ENCODE measurements at places on chromosomes 6 and 20.
A peak's percentile ranks its signal among the peaks of the same experiment; 100 is the strongest.

- DNase-seq: no peak
Measured at GRCh38 chr6:52643158-52643557, 27.8 kb upstream of the TMEM14A start.

GRCh38 chr6:106273087-106273486 lies 52.5 kb downstream of the ATG5 start:
- DNase-seq: no peak

DNA sequence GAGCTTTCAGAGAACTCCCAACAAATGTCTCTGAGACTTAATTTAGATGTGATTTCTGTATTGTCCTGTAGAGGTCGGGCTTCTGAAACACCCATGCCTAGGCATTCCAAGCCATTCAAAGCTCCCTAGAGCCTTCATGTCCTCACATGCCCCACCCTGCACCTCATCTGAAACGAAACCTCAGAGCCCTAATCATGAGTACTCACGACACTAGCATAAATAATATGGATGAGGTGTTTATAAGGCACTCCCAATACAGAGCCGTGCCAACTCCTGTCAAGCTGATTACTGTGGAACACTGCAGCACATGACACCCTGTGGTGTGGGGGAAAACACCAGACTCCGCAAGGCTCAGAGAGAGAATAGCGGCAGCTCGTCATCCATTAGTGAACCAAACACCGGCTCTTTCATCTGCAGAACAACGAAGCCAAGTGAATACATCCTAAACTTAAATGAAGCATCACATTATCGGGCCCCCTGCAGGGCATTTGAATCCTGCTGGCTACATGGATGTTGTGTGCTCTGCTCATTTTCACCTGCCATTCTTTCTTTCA lies 83.8 kb downstream of the FNDC1 start:
- DNase-seq: no peak

DNA sequence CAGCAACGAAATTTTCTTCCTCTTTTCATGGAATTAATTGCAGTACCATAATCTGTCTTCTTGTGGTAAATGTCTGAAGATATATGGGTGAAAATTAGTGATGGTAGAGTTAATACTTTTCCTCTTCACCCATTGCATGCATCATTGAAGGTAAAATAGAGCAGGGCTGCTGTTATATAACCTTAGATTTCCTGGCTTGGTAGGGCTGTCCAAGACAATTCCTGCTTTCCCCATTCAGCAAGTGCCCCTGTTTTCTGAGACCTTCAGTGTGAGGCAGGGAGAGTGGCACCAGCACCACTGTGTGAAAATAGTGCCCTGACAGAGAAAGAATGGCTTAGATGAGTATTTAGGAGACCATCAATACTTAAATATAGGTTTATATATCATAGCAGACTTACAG lies 202.0 kb downstream of the ZFAND3 start:
- no peak for DNase-seq

- DNase-seq: no peak
Measured at GRCh38 chr6:66126358-66126757, 419.3 kb upstream of the EYS start.

- no peak for DNase-seq
Measured at GRCh38 chr6:11705483-11705882, 73.1 kb downstream of the ADTRP start.

DNA sequence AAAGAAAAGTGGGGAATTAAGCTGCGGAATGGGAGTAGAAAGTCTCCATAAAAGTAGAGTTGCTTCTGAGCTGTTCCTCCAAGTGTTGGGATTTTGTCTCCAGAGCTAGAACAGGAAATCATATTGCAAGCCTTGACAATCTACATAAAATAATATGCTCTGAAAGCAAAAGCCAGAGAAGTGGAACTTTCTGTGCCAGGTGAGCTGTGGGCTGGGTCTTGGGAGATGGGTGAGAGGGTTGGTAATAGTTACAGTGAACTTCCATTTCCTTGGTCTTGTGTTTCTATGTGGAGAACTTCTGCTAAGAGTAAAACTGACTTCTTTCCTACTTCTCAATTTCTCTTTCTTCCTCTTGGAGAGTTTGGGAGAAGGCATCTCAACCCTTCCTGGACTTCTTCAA lies 6.3 kb upstream of the HMGN4 start:
- DNase-seq: no peak

DNA sequence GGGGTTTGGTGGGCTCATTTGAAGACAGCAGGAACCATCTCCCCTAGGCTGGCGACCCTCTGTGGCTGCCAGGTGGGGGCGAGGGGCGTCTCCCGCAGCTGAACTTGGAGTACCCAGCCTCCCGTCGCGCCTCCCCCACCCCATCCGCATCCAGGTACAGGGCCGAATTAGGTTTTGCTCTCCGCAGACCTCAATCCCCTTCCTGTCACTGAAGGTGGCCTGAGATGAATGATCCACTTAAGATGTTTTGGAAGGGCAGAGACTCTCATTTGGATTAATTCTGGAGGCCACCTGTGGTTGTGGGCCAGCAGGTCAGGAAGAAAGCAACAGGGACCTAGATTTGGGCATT lies 493 bp downstream of the CD83 start:
- no peak for DNase-seq

- DNase-seq: no peak
Measured at GRCh38 chr6:26362836-26363220, 2.2 kb upstream of the BTN3A2 start.

DNA sequence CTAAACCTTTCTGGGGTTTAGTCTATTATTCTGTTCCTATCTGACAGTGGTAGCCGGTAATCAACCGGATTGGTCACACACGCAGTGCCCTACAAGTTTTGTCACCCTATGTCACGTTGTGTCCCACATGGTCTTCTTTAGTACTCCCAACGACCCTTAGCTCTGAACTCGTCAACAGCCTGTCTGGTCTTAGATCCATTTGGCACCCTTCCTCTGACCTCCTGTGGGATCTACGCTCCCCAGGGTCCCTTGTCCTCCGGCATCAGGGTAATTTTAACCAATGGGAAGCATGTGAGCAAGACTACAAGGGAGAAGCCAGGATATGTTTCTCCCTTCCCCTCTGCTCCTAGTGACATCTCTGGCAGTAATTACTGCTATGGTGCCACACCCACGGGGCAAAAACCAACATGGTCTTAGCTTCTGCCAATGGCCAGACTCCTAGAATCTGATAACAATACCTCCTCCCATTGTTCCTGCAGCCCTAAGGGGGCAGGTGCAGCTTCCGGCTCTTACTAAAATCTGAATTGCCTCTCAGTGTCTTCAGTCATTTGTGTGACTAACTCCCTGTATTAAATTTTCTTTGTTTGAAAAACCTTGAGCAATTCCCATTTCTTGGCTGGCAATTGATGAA lies 56.6 kb downstream of the MAFB start:
- no peak for DNase-seq

DNA sequence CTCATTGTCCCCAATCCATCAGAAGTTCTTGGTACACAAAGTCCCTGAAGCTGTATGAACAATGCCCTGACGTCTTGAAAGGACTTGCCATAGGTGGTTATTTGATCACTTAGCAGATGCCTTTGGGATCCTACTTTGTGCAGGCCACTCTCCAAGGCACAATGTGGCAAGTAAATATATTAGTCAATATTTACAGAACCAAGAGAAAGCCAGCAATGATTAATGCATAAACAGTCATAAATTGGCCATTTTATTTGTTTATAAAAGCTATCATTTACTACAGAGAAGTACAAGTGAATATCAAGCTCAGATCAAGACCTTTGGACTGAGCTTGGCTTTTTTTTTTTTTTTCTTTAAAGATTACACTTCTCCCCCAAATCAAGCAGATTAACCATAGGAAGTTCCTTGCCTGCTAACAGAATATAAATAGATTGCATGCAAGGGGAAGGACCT lies 161.8 kb downstream of the MTHFD1L start:
- no peak for DNase-seq

DNA sequence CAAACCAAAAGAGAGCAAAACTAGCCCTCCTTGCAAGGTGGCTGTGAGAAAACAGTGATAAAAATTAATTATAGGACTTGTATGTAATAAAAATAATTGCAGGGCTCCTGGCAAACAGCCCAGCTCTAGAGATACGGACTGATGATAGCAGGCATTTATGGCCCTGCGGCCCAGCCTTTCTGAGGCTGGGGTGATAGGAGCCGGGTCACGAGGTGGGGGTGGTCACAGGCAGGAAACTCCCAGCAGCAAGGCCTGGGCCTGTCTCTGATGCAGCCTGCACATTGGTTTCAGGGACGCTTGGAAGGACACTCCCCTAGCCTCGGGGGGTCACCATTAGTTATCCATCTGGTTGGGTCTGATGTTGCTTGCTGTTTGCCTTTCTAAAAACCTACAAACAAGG lies 18.7 kb upstream of the TTPAL start:
- no peak for DNase-seq

DNA sequence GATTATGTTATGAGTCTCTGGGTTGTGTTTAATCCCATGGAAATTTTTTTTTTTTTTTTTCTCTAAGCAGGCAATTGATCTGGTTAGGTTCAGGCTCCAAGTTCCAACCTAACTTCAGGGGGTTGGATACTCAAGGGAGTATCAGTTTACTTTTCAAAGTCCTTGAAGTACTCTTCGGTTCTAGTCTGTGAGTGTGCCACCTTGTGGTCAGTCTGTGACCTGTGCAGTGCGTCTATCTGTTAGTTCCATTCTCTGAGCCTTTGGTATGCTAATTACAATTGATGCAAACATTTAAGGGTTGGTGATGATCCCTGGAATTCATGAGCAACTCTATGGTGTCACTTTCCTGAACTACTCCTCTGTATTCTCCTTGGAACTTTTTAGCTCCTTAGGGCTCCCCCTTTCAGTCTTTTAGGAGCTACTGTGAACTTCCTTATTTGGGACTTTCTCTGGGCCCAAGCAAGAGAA lies 342.0 kb downstream of the SOX4 start:
- DNase-seq: peak; percentile 18

- DNase-seq: no peak
Measured at GRCh38 chr6:52454556-52454955, 34.4 kb downstream of the EFHC1 start.

GRCh38 chr6:33815854-33816253 lies 12.1 kb upstream of the MLN start:
- no peak for DNase-seq

GRCh38 chr6:28303570-28303969 lies 22.2 kb downstream of the PGBD1 start:
- no peak for DNase-seq

- no peak for DNase-seq
Measured at GRCh38 chr6:140202964-140203515, 828.6 kb upstream of the CITED2 start.

DNA sequence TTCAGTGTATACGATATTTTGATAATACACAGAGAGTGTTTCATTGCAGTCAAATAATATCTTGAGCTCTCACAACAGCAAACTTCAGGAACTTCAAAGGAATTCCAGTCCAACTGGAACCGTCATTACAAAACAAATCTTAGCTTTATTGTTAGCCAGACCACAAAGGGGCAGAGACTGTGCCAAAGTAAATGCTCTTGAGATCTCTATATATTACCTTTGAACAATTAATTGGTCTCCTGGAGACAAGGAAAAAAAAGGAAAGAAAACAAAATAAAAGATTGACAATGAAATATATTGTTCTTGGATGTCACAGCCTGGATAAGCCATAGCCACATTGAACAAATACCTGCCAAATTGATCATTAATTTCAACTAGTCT lies 70.0 kb downstream of the FOXC1 start:
- no peak for DNase-seq

DNA sequence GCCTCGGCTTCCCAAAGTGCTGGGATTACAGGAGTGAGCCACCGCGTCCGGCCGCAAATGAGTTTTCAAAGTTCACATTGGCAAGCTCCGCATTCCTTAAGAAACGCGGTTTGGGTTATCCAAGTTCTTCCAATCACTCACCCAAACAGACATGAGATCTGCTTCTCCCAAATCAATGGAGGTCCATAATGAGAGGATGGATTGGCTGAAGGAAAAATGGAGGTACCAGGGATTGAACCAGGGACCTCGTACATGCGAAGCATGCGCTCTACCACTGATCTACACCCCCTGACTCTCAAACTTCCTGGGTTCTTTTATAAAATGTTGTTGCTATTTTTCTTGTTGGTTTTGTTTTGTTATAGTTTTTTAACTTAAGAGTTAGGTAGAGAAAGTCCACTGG lies 170.0 kb downstream of the GPX5 start:
- no peak for DNase-seq

GRCh38 chr20:15767586-15767985 lies 805.7 kb downstream of the KIF16B start:
- DNase-seq: no peak

- DNase-seq: no peak
Measured at GRCh38 chr6:150517175-150517574, 82.5 kb upstream of the PLEKHG1 start.

GRCh38 chr6:43953794-43954310 lies 173.4 kb downstream of the MRPL14 start:
- DNase-seq: no peak

- DNase-seq: peak; percentile 82
Measured at GRCh38 chr6:134640975-134641429, 308.9 kb downstream of the ALDH8A1 start.

DNA sequence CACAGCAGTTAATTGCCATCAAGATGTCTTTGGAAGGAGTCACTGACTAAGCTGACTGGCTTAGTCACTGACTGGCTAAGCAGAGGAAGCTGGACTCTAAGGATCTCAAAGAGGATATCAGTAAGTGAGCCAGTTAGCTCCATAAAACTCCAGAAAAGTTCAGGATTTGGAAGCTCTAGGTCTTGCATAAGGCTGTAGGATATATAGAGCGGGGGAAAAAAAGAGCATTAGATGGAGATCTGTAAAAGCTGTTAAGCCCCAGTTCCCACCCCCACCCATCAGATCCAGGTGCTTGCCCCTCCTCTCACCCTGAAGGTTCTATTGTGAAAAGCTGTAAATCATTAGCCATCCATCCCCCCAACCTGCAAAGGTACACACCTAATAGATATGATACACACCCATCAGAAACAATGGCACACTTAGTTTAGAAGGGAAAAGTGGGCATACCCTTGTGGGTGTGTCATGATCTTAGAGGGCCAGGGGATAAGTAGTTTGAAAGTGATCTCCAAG lies 32.2 kb downstream of the CARMIL1 start:
- peak; percentile 44 for DNase-seq

DNA sequence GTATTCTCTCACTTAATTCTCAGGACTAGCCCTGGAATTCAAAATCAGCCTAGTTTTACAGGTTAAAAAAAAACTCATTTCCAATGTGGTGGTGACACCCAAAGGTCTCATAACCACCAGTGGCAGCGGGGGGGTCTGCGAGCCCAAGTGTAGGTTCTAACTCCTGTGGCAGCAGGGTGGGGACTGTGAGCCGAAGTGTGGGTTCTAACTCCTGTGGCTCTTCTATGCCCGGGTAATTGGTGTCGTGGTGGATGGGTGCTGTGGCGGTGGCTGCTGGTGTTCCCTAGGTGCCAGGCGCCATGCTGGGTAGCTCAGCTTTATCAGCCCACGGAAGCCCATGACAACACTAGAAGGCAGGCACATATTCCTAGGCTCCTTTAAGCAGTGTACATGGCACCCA lies 4.9 kb upstream of the ANKRD60 start:
- DNase-seq: no peak

DNA sequence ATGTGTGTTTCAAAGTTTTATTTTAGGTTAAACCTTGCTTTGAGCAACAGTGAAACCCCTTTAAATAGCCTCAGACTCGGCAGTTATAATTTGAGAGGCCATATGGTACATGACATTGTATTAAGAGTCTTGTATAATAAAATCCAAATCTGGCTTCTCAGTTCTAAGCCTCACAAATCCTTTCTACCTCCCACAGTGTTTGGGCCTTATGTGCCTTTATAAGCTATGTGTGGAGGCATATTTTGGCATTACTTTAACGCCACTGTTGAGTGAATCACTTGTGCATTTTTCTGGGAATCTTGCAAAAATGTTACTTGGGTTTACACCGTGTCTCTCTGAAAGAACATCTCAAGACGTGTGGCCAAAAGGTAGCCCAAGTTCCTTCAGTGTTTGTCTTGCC lies 152.4 kb downstream of the COL9A1 start:
- no peak for DNase-seq
